ENCODE measurements at places on chromosomes 5 and 9.

GRCh38 chr5:27158775-27159174 is 120.4 kb upstream of the CDH9 start:
- ATAC-seq = no peak

DNA sequence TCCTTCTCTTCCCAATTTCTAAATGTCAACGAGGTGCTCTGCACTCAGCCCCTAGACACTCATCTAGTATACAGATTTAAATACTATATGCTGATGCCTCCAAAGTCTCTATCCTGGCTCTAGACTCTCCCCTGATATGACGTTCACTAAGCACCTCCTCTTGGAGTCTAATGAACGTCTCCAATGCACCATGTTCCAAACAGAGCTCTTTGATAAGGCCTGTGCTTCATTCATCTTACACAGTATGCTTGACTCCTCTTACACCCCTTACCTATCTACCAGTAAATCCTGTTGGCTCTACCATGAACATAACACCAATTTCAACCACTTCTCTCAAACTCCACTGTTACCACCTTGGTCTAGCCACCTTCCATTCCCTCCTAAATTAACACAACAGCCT is 25.7 kb downstream of the OXCT1 start:
- ATAC-seq = no peak

DNA sequence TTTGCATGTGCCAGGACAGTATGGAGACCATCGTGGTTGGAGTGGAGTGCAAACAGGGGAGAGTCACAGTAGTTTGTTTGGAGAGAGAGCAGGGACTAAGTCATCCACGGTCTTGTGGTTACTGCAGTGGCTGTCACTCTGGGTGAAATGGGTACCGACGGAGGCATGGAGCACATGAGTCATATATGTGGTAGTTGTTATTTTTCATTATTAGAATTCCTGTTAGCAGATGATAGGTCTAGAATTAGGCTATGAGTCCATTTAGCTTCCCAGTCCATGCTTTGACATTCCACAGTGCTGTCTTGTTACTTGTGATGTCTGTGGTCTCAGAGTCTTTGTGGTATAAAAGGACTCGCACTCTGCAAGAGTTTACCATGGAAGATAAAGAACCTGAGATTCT is 303.9 kb downstream of the DMRT2 start:
- ATAC-seq = no peak

DNA sequence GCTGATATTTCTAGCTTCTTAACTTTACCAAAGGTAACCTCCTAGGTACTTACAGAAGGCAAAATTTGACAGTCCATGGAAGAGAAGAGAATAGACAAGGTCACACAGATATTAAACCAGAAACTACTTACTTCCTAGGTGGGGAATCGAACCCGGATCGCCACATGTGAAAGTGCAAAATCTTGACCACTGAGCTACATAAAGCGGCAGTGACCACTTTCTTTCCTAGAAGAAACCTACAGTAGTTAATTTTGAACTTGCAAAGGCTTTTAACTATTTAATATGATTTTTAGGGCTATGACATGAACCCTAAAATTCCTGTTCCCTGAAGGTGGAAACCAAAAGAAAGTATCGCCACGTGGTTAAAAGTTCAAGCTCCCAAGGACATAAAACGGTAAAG is 20.3 kb upstream of the ATOSB start:
- no peak for ATAC-seq

DNA sequence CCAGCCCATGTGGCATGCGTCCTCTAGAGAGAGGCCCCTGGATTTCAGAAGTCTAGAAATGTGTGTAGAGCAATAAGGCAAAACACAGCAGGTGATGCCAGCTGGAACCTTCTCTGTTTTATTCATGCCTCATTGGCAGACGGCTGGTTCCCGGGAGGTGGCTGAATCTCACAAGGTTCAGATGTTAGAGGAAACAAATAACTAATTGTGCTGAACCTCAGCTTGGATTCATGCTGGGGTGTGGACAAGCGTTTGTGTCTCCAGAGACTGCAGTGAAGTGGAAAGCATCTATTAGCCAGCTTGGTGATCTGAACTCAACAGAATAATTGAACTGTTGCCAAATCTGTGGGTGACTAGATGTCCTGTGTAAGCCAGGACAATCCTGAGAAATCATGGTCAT is 131.1 kb upstream of the NR4A3 start:
- ATAC-seq = no peak

DNA sequence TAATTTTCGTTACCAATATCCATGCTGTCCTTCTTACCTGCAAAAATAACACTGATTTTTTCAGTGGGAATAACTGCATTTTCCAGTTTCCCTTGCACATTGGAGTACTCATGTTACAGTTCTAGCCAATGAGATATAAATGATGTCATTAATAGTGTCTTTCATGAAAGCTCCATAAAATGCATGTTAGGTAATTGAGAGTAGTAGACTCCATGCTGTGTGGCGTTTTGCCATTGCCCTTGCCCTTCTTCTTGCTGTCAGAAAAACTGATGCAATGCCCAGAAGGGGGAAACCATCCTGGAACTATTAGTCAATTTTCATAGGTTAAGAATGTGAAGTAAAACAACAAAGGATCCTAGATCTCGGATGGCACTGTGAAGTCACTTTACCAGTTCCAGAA is 1765.3 kb downstream of the EFNA5 start:
- ATAC-seq = no peak

DNA sequence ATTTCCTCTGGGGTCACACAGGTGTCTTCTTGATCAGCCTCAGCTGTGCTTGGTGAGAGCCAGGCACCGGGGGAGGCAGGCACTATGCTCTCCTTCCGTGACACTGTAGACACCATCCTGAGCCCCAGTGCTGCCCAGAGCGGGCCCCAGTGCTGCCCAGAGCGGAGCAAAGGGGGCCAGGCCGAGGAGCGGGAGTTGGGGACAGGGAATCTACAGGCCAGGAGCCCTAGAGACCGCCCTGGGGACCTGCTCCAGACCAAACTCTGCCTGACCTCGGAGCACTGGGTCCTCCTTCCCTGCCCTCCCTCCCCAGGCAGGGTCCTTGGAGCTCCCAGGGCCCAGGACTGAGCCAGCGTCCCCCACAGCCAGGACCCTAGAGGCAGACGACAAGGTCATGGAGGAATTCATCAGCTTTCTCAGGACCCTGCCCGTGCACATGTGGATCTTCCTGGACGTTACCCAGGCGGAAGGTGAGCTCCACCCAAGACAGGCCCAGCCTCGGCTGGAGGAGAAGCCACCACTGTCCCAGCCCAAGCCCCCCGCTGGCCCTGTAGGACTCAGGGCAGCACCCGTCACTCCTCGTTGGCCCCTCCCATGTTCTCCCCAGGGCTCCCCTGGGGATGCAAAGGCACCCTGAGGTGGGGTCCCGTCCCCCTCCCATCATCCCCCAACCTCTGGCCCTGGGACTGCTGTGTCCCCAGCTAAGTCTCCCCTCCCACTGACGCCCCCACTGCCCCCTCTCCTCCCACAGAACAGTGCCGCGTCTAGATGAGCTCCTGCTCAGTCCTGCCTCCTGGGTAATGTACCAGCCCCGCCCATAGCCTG is 30.2 kb downstream of the PAEP start:
- no peak for ATAC-seq

Data from stimulated activated memory B cell treated with anti-CD40 and anti-IgM and Interleukin-4, amounts not matched to agents 10 μg/mL and 1 μg/mL and 100 μg/mL, for 72 hours (primary cell).